ENCODE measurements at places on chromosomes 2 and 18.

- no peak for DNase-seq
Observed at GRCh38 chr18:79529991-79530390, 134.3 kb downstream of the NFATC1 start.

DNA sequence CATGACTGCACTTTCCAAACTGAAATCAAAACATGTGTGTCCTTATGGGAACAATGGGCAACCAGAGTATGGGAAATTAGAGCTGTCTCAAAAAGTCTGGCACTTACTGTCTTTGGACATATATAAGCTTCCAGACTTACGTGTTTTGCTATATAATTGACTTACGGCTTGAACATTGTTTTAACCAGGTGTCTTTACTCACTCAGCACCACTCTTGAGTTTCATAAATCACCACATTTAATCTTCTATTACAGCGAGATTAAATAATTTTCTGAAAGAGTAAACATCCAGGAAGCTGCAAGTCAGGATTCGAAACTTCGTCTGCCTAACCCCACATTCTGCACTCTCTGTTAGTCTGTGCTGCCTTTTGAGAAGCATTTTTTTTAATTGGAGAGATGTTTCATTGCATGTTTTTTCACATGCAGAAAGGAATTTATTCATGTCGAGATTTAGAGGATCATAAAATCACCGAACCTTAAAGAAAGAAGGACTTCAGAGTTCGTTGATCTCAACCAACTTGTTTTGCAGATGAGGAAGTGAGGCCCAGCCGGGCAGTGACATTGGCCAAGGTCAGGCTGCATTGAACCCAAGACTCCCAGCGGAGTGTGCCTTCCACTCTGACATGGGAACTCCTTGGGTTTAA is 137.3 kb downstream of the SETBP1 start:
- DNase-seq, result no peak

- DNase-seq, result no peak
Observed at GRCh38 chr18:69755041-69755440, 192.6 kb downstream of the CD226 start.

DNA sequence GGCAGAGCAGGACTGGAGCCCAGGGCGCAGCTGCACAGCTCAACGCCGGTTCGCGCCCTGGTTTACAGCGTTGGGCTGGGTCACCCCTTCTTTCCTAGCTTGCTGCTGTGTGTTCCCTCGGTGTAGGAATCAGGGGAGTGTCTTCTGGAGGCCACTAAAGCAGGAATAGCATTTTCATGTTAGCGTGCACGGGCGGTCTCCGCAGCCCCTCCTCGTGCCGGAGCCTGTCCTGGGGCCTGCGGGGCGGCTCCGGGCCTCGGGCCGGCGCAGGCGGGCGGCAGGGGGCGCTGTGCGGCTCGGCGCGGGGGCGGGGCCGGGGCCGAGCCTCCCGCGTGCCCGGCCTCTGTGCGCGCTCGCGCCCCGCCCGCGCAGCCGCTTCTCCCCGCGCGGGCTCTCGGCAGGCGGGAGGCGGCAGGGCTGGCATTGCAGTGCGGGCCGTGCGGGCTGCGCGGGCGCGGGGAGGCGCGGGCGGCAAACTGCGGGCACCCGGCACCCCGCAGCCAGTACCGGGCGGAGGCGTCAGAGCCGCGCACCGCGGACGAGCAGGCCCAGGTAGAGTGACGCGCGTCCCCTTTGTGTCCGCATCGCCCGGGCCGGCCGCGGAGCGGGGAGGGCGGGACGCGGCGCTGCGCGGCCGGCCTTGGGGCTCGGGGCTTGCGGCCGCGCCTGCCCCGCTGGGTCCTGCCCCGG is at the start of gene RNF144A:
Gene RNF144A (plus strand): TSS at position 342 of the 690 bp plus-strand sequence. CDS start 79,515 bp downstream, outside the sequence.
- peak; percentile 72 for DNase-seq

DNA sequence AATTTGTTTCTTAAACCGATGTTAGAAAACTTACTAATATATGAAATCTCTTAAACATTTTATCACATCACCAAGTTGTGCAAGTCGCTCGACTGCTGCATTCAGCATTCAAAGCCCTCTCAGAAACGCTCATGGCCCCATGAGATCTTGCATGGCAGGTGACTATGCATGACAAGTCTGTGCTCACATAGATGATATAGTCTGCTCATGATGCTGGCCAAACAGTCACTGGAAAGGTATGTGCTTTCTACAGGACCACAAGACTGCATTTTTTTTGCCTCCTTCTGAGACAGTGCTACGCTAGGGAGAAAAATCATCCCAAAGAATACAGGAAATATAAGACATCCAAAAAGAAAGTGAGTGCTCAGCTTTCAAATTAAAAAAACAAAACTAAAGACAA is 98.3 kb upstream of the ZBTB14 start:
- no peak for DNase-seq

- no peak for DNase-seq
Observed at GRCh38 chr18:55338978-55339650, 248.9 kb downstream of the TCF4 start.

- DNase-seq, result no peak
Observed at GRCh38 chr2:26521913-26522180, 43.9 kb upstream of the OTOF start.

DNA sequence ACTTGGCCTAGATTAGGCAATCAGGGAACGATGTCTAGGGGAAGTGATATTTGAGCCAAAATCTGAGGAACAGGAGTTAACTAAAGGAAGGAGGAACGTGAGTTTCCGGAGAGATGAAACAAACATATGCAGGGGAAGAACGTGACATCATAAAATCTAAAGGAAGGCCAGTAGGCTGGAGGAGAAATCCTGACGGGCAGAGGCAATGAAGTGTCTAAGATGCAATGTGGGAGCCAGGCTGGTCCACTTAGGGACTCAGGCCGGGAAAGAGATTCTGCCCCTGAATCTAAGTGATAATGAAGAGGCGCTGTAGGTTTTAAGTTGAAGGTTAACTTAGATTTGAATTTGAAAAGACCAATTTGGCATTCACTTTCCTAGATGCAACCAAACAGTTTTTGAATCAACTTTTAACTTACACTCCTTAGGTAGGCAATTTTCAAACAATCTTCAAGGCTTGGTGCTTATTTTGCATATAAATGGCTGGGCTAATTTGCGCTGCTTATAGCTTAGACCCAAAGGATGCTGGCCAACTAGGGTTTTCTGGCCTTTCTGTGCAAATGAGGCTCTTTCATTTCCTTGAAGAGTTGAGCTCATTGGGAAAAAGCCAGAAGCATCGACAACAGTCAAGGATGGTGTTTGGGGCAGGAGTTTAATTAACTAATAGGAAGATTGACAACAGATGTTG is 221.7 kb downstream of the SOX11 start:
- DNase-seq, result no peak

- no peak for DNase-seq
Observed at GRCh38 chr2:1865716-1866234, 121.5 kb upstream of the PXDN start.

- DNase-seq, result no peak
Observed at GRCh38 chr2:17853799-17854198, 24.7 kb upstream of the KCNS3 start.

DNA sequence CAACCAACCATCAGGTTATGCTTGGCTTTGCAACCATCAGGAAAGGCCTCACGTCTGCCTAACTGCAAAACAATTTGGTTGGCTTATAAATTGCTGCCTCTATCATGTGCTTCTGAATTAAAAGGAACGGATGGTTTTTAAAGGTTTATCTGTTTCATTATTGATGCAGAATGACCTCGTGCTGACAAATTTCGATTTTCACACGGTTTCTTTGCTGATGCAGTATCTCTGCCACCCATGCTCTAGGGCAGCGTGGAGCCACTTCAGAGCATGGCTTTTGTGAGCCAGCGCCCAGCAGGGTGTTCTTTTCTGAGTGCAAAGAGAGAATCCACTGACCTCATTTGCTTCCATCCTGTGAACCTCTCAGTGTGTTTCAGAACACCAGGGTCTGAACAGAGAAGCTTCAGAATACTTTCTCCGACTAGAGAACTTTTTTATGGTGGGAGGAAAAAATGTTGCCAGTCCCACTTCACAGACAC is 143.1 kb upstream of the L3MBTL4 start:
- no peak for DNase-seq

DNA sequence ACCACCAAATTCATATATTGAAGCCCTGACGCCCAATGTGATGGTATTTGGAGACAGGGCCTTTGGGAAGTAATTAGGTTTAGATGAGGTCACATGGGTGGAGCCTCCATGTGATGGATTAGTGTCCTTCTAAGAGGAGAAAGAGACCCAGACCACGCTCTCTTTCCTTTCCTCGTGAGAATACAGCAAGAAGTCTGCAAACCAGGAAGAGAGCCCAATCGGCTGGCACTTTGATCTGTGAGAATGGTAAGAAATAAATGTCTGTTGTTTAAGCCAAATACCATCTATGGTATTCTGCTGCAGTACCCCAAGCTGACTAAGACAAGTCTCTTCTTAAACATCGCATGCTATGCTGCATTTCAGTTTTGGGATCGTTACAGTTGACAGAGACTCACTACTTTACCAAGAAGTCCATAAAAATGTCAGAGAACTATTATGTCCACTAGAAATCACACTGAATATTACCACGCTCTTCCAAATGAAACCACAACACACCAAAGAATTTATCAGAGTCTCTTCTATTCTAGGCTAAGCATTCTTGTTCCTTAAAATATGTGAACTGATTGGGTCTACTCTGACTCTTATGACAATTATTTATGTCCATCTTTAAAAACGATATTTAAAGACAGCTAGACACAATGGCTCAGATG is 48.5 kb downstream of the LPIN2 start:
- DNase-seq, result no peak

DNA sequence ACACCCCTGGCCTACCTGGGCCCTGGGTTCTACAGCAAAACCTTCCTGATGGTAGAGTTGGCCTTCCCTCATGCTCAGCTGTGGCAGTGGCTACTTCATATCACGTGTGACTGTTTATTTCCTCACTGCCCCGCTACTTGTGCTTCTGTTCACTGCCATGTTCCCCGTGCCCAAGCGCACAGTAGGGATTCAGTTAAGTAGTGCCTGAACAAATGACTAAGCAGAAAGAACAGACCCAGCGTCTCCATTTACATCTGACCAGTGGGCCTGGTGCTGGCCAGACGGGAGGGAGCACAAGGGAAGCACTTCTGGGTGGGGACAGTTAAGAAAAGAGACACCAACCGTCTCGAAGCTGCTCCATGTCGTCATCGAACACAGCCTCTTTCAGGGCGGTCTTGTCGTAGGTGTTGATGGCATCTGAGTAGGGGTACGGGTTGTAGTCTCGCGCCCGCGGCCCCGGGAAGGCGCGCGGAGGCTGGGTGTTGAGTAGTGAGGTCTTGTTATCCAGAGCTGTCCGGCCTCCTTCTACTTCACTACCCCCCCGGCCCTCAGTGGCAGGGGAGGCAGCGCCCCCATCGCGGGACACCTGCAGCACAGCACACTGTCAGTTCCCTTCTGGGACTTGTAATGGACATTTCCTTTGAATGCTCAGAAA is 82.4 kb upstream of the TFCP2L1 start:
- DNase-seq, result no peak

DNA sequence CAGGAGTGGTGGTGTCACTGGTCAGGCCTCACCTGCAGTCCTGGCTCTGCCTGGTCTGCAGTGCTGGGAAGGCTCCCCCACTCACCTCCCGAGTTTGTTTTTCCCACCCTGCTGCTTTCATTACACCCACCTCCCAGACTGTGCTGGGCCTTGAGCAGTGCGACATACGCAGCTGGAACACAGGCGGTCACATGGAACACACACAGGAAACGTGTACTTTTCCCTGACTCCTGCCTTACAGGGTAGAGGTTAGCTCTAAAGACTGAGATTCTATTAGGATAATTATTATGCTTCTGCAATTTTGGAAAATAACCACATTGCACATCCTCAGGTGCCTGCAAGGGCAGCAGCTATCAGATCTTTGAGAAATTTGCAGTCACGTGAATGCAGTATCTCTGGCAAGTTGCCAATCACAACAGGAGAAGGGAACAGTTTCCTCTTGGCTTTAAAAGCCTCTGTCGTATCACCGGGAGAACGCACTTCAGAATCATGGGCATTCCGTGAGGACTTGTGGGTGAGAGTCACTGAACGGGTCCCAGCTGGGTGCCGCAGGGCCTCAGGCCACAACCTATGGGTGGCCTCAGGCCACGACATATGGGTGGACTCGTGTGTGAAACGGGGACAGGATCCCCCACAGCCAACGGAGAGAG is 136.5 kb downstream of the ZNF236 start:
- DNase-seq, result no peak

DNA sequence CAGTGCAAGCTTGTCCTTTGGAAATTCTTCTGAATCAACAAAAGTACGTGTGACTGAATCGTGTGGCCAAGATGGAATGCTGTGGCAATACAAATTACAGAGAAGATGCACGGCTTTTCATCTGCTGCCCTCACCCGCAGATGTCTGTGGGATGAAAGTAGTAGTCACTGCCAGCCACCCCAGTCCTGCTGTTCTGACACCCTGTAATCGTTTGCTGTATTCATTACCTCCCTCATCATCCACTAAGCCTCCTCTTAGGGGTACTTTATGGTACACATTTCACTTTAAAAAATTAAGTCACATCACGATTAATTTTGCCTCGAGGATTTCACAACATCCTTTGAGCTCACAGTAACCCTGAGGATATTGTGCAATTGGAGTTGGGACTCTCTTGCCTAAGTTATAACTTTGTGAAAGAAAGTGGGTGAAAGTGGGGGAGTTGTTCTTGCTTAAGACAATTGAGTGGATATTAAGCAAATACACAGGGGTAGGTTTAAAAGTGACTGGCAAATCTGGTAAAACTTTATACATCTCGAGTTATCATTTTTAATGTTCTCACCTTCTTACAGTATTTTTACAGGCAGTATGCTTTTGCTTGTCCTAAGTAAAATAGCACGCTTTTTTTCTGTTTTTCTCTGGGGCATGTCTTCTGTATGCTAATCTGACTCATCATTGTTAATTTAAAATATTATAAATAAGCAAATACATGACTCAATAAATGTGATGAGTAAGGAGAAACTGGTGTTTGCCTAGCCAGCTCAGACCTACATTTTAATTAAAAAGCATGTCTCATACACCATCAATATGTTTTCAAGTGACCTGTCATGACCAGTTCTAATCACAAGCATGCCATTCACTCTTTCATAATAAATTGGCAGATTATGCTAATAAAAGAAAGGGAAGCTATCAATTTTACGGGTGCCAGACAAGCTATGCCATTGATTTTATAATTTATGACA is 680.9 kb downstream of the IRS1 start:
- DNase-seq, result peak; percentile 73
